Mucosa of gallbladder (tissue), 1 donor: ENCODE measurements at places on chromosomes 6 and 20. TPM values are rescaled to one million over a fixed set of nuclear protein-coding genes. Genes with fewer than 3 reads are reported as not detected.

DEFB132 gene
- total RNA-seq, result not detected

NRSN1 gene
- 0.12 TPM for total RNA-seq

RSPH9 gene
- total RNA-seq, result 0.58 TPM

FRK gene
- 24.3 TPM for total RNA-seq

TMEM151B gene
- 0.12 TPM for total RNA-seq

OPRM1 gene
- total RNA-seq, result not detected

GMEB2 gene
- 12.1 TPM for total RNA-seq

GRM1 gene
- not detected for total RNA-seq

POPDC3 gene
- total RNA-seq, result 0.26 TPM

FAM83C gene
- not detected for total RNA-seq

MYB gene
- total RNA-seq, result 2.0 TPM

FAM217A gene
- 0.09 TPM for total RNA-seq

OR2B6 gene
- total RNA-seq, result not detected

CRISP2 gene
- 9.8 TPM for total RNA-seq
